WTC11 (cell line): ENCODE measurements at places on chromosomes 6 and 20.

DNA sequence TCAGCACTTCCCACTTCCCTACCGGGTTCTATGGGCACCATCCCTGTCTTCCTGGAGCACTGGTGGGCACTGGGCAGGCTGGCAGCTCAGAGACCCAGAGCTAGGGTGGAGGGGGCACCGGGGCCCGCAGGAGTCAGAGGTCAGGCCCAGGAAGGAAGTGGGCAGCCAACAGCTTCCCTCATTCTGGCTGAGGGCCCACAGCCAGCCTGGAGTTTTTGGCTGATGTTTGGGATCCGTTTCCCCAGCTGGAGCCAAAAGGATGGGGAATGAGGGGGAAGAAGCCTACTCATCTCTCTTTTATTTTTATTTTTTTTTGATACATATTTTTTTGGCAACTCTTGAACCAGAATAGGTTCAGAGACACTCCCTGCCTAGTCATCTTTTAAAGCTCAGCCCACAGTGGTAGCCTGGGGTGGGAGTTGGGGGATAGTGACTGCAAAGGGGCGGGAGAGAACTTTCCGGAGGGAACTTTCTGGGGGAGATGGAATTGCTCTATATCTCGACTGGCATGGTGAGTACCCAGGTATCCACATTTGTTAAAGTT lies 54.2 kb upstream of the MLN start:
- no peak for DNase-seq

- no peak for DNase-seq
Observed at GRCh38 chr6:166512567-166512966, 73.9 kb downstream of the RAMACL start.

DNA sequence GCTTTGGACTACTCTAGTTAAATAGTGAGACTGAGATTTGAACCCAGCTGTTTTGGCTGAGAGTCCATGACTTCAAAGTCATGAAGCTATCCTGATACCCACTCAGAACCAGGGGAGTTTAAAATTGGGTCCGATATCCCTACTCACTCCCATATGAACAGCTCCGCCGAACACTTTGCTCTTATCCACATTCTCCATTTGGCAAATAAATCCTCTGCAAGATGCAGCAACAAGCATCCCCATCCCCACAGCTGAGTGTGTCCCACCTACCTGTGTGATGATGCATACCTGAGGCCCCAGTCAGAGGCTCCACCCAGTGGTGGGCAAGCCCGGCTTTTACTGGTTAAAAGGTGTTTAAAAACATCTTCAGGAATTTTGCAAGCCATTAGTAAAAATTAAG lies 108.3 kb upstream of the SLC24A3 start:
- no peak for DNase-seq

GRCh38 chr20:24637087-24637486 lies 167.7 kb downstream of the SYNDIG1 start:
- DNase-seq, result no peak

DNA sequence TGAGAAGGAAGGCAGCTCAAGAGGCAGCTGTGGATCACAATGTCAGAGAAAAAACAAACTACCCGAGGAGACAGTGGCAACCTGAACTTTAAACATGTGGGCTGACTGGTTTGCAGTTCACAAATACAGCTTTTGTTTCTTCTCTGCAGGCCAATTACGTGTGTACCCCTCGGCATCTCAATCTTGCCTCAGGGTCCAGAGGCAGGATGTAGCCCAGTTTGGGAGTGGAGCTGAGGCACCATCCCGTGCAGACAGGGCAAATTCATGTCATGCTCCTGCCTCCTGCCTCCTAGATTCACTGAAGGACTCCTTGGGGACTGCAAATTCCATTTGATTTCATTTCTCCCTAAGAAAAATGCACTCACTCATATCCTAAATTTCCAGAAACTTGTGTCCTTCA lies 94.2 kb upstream of the KCNK16 start:
- no peak for DNase-seq

DNA sequence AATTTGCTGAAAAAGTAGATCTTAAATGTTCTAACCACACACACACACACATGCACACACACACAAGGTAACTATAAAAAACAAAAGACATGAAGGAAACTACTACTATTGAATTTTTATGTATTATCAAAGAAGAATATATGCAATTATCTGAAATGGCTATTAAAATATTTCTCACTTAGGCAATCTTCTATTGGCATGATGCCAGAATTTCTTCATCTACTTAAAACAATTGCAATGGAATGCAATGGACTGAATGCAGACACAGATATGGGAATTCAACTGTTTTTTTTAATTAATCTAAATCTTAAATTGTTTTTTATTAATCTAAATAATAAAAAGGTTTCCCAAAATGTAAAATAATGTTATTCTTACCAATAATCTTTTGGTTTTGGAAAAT lies 152.6 kb upstream of the SMLR1 start:
- no peak for DNase-seq

- no peak for DNase-seq
Observed at GRCh38 chr6:52074155-52074554, 13.3 kb downstream of the PKHD1 start.

DNA sequence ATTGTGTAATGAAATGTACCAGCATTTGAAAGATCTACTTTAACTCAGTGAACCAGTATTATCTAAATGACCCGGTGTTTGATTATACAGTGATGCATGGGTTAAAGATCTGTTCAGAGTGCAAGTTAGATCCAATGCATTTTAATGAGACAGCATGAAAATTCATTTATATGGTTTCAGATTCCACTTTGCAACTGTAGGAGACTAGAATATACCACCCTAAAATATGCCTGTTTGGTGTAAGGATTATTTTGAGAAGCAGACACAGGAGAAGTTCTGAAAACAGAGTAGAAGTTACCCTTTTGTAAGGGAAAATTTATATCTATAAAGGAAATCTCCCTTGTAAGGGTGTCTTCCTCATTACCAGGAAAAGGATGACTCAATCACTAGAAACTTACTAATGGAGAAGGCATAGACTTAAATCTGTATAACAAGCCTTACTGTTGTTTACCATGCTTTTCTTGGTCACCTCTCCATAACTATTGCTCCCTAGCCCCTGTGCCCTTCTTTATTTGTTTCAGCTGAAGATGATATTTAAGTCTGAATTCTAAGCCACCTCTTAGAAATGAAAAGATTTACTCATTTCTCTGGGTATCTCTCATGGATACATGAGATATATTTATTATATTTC lies 105.4 kb downstream of the NCOA3 start:
- DNase-seq, result no peak

DNA sequence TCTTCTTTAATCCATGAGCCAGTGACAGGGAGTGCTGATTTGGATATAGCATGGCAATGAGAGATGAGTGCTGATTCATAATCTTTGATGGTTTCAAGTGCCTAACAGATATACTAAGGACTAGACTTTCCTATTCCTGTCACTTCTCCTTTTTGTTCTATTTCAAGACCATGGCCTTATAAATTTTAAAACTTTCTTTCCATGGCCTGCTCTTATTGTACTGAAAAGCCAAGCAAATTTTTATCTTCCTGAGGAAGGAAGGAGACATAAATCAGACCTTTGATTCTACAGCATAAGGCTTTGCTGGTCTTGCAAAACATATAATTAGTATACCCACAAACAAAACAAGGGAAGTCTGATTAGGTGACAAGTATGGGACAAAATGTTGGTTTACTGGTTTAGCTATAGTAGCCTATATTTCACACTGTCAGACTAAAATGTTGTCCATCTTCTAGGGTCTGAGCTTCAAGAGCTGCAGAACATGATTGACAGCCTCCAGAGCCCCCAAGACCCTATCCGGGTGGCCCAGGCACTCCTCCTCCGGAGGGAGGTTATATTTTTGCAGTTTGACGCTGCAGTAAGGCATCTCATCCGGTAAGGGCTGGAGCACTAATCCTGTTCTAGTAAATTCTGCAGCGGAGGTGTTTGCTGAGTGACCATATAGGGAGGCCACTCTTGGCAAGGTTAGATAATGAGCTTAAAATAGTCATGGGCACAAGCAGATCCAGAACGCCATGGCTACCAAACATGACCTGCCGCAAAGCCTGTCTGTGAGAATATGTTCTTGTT lies 82.3 kb downstream of the CD164 start:
- DNase-seq, result no peak

GRCh38 chr6:41460742-41461336 lies 85.3 kb upstream of the FOXP4 start:
- no peak for DNase-seq

GRCh38 chr6:101413773-101414172 lies 20.3 kb downstream of the GRIK2 start:
- DNase-seq, result no peak

- DNase-seq, result no peak
Observed at GRCh38 chr6:49257549-49257948, 205.5 kb downstream of the MMUT start.

DNA sequence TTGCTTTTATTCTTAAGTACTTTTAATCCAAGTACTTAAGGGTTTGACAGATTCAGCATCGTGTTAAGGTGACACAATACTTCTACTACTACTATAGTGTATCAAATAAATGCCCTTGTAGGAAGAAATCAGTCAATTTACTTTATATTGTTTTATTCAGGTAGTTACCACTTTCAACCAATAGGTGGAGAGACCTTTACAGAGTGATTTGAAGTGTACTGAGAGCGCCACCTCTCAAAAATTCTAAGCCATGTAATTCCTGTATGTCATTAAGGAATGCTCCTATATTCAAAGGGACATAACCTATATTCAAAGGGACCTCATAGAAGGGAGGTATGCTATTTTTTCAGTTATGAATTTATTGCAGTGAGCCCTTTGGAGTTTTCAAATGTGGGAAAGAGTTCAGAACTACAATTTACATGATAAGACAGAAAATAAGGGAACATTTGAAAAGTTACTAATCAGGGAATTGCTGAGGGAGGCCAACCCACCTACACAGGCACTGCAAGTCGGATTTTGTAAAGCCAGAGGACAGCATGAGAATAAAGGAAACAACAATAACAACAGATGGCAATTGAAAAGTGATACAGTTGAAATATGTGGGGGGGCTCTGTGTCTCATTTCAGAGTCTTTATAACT lies 955.6 kb downstream of the TBC1D32 start:
- no peak for DNase-seq

DNA sequence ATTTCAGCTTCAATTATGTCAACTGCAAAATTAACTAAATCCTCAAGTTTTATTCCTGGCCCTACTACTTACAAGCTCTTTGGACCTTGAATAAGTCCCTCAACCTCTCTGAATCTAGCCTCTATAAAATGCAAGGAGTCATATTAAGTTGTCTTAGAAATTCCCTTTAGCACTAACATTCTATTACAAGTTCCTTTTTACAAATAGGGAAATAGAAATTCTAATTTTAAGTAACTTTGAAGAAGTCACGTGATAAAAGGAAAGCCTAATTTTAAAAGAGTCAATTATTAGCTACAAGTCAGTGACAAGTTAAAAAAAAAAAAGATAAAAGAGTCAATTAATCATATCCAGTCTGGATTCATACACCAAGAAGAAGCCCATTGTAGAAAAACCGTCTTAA lies 24.6 kb upstream of the GTF3C6 start:
- DNase-seq, result no peak

- DNase-seq, result no peak
Observed at GRCh38 chr6:129677620-129678325, 32.2 kb downstream of the ARHGAP18 start.

DNA sequence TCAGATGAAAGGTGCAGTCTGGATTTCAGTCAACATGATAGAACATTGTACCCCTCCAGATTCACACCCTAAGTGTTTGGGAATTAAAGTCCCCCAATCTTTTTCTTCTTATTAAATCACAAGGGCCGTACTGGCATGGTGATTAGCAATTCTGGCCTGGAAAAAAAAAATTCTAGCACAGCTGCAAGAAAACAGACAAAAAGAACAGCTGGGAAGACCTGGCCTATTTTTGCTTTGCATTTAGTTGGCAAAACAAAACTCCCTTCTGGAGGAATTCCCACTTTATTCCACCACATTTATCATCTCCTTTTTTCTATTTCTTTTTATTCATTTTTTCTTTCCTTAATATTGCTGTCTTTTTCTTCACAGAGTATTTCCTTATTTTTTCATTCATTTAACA lies 39.8 kb upstream of the AKAP12 start:
- DNase-seq, result no peak

- peak; percentile 79 for DNase-seq
Observed at GRCh38 chr6:168208854-168209253, 110.7 kb downstream of the DACT2 start.

DNA sequence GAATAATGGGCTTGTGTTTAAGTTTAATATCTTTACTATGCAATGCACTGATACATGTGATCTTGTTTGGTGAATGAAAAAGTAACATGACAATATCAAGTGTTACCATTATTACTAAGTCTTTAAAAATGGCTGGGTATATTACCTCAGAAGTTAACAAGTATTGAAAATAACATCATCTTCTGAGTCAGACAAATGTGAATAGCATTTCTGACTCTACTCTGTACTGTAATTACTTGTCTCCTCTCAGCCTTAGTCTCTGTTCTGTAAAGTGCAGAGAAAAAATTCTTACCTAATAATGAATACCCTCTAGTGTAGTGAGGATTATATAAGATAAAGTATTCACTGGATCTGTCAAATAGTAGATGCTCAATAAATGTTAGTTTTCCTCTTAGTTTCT lies 47.0 kb upstream of the GCLC start:
- no peak for DNase-seq

DNA sequence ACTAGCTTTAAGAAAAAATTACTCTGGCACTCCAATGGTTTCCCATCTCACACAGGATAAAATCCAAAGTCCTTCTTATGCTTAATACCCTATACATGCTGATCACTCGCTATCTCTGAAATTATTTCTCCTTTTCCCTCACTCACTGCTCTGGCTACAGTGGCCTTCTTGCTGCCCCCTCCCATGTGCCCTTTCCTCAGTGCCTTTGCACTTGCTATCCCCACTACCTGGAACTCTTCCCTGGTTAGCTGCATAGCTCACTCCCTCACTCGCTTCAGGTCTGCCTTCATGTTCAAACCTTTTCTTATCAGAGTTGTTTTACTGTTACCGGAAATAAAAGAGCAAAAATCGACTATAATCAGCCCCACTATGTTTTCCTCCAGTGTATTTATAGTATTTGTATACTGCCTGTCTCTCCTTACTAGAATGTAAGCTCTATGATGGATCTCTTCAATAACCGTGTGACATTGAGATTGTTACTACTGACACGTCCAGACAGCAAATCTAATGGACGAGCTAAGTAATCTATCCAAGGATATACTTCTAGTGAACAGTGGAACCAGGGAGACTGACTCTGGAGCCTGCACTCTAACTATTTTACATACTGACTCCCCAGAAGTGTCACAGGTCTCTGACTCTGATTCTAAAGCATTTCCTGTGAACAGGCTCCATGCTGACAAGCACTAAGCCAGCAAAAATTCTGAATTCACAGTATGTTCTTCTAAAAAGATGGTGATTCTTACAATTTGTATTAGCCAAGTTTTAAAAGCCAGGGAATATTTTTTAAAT lies 25.1 kb downstream of the FKBP5 start:
- DNase-seq, result no peak
